ENCODE measurements at places on chromosomes 1 and 21.

DNA sequence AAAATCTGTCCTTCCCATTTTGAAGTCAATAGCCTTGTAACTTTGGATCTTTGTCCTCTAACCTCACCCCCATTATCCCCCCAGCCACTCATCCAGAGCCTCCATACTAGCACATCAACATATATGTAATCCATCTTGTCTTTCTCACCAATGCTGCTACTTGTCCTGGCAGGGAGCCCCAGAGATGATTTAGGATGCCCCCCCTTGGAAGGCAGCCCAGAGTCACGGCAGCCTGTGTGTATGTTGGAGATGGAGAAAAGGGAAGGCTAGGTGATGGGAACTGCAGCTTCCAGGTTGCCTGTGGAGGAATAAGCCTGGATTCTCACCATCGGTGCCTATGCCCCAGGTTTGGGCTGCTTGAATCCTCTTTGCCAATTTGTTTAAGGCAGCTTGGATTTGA is 51.7 kb upstream of the SCMH1 start:
- DNase-seq: no peak

GRCh38 chr1:222794656-222795474 is 20.0 kb upstream of the DISP1 start:
- no peak for DNase-seq

- DNase-seq: no peak
Observed at GRCh38 chr1:12412439-12412838, 182.6 kb downstream of the VPS13D start.

- DNase-seq: no peak
Observed at GRCh38 chr1:1021010-1021919, 1.3 kb downstream of the AGRN start.

DNA sequence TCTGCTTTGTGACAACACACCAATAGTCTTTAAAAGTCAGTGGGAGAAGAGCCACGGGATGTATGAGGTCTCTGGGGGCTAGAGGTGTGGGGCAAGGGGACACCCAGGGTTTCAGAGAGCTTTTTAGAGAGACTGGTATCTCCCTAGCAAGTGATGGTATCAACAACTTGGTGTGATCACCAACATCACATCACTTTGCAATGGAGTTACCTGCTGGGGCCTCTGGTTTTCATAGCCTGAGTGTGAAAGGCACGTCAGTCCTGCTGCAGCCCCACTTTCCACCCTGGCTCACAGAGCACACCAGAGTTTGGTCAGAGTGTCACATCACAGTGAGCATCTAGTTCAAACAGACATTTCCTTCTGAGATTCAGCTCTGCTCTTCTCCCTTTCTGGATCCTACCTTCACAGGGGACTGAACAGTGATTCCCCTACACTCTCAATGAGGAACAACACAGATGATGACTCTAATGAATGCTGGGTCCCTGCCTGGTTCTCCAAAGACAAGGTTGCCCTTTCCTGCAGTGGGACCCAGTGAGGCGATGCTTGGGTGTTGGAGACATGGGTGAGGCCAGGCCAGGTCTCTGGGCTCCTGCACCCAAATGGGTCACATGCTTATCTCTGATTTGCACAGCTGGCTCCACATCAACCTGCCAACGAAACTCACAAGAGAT is 2.0 kb upstream of the MAN1C1 start:
- DNase-seq: no peak

- no peak for DNase-seq
Observed at GRCh38 chr1:25697435-25698217, 81.0 kb downstream of the MAN1C1 start.

DNA sequence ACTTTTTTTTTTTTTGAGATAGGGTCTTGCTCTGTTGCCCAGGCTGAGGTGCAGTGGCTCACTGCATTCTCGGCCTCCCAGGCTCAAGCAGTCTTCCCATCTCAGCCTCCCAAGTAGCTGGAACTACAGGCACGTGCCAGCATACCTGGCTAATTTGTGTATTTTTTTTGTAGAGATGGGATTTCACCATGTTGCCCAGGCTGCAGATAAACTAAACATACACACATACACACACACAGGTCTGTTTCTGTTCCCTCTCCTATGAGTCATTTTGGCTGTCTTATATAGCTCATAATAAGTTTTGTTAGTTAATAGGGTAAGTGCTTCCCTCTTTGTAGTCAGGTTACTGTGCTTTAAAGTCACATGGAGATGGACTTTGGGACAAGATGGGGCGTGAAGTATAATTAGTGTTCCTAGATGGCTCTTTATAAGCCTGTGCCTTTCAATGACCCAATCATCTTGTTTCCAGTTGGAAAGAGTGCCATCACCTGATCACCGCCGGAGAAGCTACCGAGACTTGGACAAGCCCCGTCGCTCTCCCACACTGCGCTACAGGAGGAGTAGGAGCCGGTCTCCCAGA is 9.1 kb downstream of the PRPF38A start:
- DNase-seq: no peak

DNA sequence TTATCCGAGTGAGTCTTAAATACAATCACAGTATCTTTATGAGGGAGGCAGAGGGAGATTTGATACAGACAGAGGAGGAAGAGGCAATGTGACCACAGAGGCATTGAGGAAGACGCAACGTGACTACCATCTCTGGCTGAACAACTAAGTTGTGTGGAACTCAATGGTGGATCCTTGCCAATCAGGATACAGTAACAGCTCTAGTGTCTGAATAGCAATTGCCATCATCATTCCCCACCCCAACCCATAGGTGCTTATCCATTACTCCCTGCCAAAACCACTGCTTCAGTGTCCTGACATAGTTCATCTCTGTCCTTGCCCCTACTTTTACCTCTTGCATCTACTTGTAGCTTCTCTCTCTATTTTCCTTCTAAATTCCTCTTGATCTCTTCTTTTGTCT is 20.5 kb upstream of the RHBDL2 start:
- no peak for DNase-seq

DNA sequence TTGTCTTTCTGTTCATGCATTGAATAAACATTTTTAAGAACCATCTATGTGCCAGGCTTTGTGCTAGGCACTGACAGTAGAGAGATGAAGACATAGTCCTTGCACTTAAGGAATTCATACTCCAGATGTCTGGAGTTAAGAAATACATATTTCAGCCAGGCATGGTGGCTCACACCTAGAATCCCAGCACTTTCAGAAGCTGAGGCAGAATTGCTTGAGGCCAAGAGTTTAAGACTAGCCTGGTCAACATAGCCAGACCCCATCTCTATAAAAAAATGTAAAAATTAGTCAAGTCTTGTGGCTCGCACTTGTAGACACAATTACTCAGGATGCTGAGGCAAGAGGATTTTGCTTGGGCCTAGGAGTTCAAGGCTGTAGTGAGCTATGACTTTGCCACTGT is 18.6 kb upstream of the YTHDF2 start:
- DNase-seq: no peak

- DNase-seq: no peak
Observed at GRCh38 chr1:234755449-234755863, 145.5 kb upstream of the IRF2BP2 start.

GRCh38 chr1:110870721-110871388 is 2.1 kb upstream of the CD53 start:
- no peak for DNase-seq

DNA sequence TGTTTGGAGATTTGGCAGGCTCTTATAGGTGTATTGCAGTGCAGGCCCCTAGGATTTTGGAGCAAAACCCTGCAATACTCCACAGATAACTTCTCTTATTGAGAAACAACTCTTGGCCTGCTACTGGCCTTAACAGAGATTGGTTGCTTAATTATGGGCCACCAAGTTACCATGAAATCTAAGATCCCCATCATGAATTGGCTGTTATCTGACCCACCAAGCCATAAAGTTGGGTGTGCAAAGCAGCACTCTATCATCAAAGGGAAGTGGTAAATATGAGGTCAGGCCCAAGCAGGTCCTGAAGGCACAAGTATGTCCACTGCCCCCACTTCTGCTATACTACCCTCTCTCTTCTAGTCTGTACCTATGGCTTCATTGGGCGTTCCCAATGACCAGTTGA is 130.0 kb upstream of the TNFSF4 start:
- no peak for DNase-seq

DNA sequence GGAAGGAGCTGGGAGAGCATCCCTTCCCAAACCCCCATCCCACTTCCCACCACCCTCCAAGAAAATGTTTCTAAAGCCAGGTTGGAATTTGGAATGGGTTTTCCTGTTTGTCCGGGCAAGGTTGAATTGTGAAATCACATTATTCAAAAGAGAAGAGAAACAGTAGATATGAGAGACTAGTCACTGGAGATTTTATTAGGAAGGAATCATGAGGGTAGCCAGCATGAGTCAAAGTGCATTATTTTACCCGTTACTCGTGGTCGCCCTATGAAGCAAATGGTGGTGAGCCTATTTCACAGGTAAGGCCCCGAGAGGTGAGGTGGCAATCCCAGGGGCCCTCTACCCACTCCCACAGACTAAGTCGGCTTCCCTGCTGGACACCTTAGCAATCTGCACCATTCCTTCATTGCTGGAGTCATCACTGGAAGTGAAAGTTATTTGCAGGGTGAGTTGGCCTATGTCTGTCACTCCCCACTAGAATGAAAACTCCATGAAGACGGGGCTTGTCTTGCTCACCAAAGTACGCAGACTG is 52.8 kb downstream of the TOMM20 start:
- DNase-seq: peak; percentile 71

DNA sequence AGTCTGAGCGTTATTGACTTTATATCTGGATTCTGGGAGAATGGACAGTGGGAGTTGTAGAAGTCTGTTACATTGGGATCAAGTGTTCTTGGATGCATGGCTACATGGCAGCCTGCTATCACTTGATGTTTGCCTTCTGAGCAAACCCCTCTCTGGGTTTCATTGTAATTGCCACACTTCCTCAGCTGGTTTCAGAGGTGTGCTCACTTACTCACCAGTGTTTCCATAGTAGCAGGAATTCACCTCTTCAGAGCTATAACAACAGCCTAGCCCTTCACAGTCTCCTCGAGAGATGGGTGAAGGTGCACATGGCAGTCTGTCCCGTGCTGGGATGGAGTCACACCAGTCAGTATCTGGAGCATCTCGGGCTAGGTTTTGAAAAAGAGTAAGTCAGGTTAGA is 2.6 kb downstream of the ZP4 start:
- no peak for DNase-seq

GRCh38 chr1:154599658-154600057 is 8.3 kb downstream of the ADAR start:
- DNase-seq: no peak

GRCh38 chr1:158611916-158612315 is 6.8 kb downstream of the OR10Z1 start:
- no peak for DNase-seq

DNA sequence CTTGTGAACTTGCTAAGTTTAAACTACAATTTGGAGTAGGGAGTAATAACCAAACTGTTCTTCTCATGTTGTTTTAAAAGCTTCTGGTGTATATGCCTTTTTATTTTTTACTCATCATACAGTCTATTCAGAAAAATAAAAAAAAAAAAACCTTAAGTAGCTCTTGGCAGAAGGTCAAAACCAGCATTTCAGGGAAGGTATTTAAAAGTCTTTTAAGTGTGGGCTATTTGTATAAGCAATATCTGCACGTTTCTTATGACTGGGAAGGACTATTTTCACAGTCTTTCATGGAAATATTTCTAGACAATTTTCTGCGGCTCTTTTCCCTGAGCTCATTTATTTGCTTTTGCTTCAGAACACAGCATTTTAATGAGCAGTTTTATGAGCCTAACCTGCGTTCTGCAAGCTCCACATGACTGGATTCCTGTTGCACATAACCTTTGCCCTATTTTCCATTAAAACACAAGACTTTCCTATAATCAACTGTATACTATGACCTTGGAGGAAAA is 60.9 kb upstream of the C1orf105 start:
- DNase-seq: no peak

- no peak for DNase-seq
Observed at GRCh38 chr1:167881786-167882185, 32.1 kb downstream of the ADCY10 start.

DNA sequence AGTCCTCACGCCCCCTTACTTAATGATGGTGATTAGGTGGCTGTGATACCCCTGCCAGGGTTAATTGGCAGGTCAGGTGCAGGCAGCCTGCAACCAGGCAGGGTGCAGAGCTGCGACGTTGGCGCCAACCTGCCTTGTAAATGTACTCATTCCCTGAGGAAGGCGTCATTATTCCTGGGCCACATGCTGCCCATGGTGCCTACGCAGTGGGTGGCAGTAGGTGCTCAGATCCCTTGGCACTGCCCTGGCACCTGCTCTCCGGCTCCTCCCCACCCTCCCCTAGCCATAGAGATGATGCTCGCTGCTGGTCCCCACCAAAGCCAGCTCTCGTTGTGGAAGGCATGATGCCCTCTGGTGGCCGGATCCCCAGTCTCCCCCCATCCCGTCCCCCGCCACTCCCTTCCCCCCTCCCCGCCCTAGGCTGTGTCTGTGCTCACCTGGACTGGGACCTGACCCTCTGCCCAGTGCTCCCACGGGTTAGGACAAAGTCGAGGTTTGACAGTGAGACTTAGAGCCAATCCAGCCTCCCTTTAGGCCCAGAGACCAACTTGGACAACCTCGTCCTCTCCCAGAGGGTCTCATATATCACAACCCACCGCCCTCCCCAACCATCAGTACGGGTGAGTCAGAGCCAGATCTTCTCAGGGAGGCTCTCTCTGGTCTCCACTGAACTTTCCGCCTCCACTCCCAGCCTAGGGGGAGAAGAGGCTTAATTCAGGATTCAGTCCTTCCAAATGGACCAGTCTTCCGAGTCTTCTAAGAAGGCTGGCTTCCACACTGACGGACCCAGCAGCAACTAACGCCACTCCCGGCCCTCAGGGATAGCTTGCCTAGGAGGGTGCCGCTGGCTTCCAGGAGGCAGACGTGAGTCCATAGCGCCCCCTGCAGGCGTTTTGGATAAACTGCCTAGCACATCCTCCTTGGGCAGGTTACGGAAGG is 5.7 kb downstream of the KRTCAP2 start:
- DNase-seq: peak; percentile 86

- DNase-seq: no peak
Observed at GRCh38 chr21:33980276-33980916, 64.8 kb upstream of the ATP5PO start.

DNA sequence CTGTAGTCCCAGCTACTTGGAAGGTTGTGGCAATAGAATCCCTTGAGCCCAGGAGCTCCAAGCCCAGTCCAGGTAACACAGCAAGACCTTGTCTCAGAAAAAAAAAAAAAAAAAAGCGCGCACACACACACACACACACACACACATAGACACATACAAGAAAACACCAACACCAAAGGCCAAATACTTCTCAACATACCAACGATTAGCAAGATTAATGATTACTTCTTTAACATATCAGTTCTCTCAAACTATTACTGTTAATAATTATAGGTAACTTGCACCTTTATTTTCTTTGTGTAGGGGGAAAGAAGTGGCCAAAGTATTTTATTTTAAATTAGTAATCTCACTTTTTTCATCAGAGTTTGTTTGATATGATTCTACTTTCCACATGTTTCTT is 289.5 kb upstream of the ADGRL2 start:
- DNase-seq: no peak

- DNase-seq: no peak
Observed at GRCh38 chr1:176559474-176559873, 96.5 kb downstream of the PAPPA2 start.

GRCh38 chr1:177495878-177496277 is 325.1 kb downstream of the BRINP2 start:
- DNase-seq: no peak
